ENCODE measurements at places on chromosomes 1 and 21. TPM values are rescaled to one million over a fixed set of nuclear protein-coding genes. Genes with fewer than 3 reads are reported as not detected.
A peak's percentile ranks its signal among the peaks of the same experiment; 100 is the strongest.

Gene SNX7
- 39.4 TPM for polyA plus RNA-seq

DNA sequence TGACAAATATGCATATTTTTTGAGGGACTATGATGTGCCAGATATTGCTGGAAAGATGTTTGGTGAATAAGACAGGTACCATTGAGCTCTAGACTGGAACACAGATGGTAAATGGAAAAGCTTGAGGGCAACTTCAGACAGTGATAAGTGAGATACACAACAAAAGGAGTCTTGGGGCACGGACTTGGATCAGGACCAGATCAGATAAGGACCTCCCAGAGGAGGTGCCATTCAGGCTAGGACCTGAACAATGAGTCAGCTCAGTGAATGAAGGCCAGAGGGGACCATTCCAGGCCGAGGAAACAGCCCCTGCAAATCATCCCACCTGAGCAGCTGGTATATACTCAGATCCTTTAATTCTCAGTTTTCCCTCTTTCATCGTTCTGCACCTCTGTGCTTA is 1.8 kb upstream of the KCNJ15 start:
- DNase-seq: no peak

Gene OR10J1
- polyA plus RNA-seq: not detected

GRCh38 chr1:12532405-12533315 is 85.3 kb downstream of the DHRS3 start:
- DNase-seq: no peak

- no peak for DNase-seq
Observed at GRCh38 chr1:68570871-68571270, 74.0 kb upstream of the DEPDC1 start.

DNA sequence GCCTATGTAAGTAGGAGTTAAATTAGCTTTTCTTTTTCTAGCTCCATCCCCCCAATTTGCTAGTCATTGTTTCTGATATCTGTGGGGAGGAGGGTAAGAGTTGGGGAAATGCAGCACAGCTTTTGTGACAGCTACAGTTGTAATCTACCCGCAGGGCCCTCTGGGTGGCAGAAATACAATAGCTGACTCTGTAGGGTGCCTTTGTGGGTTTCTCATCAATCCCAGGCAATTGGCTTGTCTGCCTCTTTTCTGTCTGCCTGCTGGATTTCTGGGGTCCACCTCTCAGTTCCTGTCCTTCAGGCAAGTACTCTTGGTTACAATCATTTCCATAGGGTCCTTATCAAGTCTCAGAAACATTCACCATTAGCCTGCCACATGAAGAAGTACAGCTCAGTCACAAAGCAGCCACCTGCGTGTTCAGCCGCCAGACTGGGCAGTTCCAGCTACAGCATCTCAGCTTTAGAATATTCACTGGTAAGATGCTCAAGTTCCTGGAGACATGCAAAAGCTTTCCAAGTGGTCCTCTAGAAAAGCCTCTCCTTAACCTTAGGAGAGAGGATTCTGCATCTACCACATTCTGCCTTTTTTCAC is 19.2 kb upstream of the SLC44A5 start:
- no peak for DNase-seq

Gene PPM1J
- 1.4 TPM for polyA plus RNA-seq

Gene OR14K1
- not detected for polyA plus RNA-seq

- DNase-seq: peak; percentile 12
Observed at GRCh38 chr1:13956393-13956792, 256.4 kb downstream of the PRDM2 start.

GRCh38 chr1:8691662-8692061 is 125.8 kb downstream of the RERE start:
- DNase-seq: no peak

DNA sequence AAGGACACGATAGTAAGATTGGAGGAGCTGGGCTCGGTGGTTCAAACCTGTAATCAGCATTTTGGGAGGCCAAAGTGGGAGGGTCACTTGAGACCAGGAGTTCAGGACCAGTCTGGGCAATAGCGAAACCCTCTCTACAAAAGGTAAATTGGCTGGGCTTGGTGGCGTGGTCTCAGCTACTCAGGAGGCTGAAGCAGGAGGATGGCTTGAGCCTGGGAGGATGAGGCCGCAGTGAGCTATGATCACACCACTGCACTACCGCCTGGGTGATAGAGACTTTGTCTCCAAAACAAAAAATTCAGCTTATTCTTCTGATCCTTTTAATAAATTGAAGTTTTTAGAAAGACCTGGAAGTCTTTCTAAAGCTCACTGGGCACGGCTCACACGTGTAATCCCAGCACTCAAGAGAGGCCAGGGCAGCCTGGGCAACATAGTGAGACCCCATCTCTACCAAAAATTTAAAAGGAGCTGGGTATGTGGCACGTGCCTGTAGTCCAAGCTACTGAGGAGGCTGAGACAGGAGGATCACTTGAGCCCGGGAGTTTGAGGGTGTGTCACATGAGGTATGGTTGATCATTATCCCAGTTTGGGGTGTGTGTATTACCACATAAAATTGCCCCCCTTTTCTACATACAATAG is 15.3 kb downstream of the MASP2 start:
- no peak for DNase-seq

GRCh38 chr1:46822248-46822826 is 23.5 kb downstream of the CYP4B1 start:
- DNase-seq: no peak

DNA sequence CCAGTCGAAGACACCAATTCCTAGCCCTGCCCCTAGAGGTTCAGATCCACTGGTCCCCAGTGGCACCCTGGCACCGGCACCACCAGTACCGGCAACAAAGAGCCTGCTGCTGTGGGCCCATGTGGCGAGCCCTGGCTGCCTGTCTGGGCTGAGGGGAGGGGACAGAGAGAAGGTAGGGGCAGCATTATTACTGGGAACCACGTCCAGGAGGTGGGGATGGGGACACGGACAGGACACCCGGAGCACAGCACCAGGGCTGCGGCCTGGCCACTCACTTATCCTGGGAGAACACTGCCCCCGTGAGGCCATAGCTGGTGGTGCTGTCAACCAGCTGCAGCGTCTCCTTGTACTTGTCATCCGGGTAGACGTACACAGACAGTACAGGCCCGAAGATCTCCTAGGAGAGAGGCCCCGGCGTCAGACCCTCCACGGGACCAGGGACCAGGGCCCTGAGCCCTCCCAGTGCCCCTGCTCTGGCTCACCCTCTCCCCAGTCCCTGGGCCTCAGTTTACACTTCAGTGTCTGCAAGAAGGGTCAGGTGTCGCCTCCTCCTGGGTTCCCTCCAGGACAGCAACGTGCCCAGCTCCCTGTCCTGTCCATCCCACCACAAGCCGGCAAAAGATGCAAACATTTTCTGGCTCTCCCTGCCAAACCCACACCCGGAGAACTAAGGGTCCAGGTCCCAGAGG is 15.8 kb upstream of the TAS1R2 start:
- DNase-seq: peak; percentile 78

GRCh38 chr1:231727171-231727570 is 100.6 kb downstream of the DISC1 start:
- DNase-seq: no peak

- DNase-seq: no peak
Observed at GRCh38 chr1:235127732-235128455, 743 bp downstream of the TOMM20 start.

GRCh38 chr1:44061857-44062256 is 30.6 kb upstream of the SLC6A9 start:
- DNase-seq: no peak

DNA sequence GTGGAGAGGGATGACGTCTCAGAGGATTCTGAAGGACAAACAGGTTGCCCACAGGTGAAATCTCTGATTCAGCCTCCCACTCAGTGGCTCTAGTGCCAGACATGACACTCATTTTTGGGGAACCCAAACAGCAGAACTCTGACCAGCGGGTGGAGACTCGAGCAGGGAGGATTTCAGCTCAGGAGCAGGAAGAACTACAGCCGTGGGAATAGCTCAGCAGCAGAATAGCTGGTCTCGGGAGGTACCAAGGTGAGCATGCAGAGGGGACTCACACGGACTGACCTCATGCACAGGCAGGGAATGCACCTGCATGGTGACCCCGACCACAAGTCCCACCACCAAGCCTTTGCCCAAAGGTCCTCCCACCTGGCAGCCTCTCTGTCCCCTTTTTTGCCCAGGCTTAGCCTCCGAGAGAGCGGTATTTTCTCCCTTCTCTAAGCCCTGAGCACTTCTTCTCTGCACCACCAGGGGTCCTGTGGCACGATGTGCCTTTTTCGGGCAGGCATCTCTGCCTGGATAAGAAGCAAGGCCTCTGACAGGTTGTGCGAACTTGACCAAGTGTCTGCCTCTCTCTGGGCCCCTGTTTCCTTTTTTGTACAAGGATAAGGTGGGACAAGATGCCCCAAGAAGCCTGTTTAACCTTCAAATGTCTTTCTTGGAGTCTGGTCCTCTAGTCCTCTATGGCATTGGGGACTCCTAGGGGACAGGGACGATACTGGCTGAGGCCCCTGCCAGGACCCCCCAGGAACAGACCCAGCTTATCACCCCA is 8.8 kb upstream of the FGR start:
- no peak for DNase-seq

- DNase-seq: no peak
Observed at GRCh38 chr1:241311056-241311746, 45.8 kb downstream of the RGS7 start.

DNA sequence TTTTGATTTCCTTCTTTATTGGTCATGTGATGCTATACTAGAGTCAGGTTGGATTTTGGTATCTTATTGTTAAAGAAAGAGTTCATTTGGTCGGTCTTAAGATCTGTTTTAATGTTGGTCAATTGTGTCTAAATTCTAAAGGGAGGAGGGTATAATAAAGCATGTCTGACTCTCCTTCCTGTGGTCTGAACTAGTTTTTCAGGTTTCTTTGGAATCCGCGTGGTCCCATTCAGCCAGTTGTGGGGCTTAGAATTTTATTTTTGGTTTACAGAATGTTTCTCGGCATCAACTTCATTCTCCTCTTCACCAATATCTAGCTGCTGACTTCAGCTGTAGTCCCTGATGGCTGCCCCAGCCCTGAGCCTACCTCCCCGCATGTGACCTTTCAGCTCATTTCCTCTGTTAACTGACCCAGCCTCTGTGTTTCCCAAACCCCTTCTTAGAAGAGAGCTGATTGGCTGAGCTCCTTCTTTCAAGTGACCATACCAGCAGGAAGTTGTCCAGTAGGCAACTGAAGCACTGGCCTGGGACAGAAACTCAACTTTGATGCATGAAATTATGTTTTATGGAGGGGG is 8.7 kb upstream of the MYOC start:
- DNase-seq: no peak

GRCh38 chr21:34878501-34878900 is 170.6 kb downstream of the RUNX1 start:
- no peak for DNase-seq

Gene RASSF5
- polyA plus RNA-seq: 5.5 TPM

GRCh38 chr1:110903853-110904500 is 31.0 kb downstream of the CD53 start:
- DNase-seq: no peak

DNA sequence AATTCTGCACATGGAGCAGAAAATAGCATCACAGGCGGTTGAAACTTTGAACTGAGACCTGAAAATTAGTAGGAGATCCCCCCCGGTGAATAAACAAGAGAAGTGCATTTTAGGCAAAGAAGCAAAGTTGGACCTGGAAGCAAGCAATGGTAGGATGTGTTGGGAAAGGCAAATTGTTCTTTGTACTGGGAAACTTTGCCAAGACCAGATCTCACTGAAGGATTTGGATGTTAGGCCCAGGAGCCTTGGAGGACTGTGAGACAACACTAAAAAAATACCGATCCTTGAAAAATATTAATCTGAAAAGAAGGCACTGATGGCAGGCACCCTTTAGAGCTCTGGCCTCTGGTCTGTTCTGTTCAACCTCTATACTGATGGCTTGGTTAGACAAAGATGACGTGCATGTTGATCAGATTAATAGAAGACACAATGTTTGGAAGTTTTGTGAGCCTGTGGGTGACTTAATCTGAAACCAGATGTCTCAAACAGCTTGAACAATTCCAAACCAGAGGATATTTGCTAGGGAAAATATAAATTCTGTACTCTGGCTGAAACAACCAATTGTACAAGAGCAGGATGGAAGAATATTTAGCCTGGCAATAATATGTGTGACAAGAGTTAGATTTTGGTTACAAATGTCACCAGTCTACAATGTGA is 108.4 kb downstream of the ROR1 start:
- no peak for DNase-seq

DNA sequence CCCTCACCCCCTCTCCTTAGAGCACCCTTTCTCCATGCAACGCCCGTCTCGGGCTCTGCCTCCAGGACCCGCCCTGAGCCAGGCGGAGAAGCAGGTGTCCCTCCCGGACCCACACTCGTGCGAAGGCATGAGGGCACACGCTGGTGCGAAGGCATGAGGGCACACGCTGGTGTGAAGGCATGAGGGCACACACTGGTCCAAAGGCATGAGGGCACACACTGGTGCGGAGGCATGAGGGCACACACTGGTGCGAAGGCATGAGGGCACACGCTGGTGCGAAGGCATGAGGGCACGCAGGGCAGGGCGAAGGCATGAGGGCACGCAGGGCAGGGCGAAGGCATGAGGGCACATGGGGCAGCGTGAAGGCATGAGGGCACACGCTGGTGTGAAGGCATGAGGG is 5.8 kb upstream of the TMEM52 start:
- DNase-seq: no peak

DNA sequence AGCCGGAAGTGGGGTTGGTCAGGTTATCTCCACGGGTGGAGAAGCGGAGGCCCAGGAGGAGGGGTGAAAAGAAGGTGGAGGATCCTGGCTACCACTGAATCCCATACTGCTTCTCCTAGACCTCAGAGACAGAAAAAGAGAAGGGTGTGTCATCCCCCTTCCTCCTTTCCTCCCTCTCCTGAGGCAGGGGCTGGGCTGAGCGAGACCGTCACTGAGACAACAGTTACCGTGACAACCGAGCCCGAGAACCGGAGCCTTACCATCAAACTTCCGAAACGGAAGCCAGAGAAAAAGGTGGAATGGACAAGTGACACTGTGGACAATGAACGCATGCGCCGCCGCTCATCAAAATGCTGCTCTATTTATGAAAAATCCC is 42.1 kb upstream of the NBPF3 start:
- no peak for DNase-seq

- no peak for DNase-seq
Observed at GRCh38 chr1:63648689-63649088, 55.5 kb downstream of the PGM1 start.

GRCh38 chr1:22276396-22276748 is 133.5 kb upstream of the WNT4 start:
- no peak for DNase-seq

DNA sequence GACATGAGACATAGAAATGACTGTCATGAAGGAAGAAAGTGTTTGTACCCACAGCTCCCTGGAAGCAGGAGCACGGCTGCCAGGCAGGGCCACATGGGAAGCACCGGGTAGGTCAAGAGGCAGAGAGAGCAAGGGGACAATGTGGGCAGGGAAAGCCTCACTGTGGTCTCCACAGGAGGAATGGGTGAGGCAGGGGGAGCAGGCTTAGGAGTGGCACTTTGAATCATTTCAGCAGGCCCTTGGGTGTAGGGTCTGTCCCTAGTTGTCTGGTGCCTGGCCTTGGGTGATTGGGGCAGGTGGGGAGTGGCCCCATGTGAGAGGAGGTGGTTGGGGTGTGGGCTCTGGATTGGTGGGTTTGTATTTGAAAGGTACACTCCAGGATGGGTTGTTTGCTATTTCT is 83.9 kb downstream of the PCBP3 start:
- DNase-seq: no peak

Data from right renal pelvis (tissue), 4 donors.